ENCODE measurements at places on chromosomes 7 and 10. TPM values are rescaled to one million over a fixed set of nuclear protein-coding genes. Genes with fewer than 3 reads are reported as not detected.

C10orf53 gene
- total RNA-seq: not detected

- no peaks in the 10 kb centered on the region for H3K4me1 ChIP-seq
- no peaks in the 10 kb centered on the region for H3K36me3 ChIP-seq
- no peak overlapping the region for H3K27ac ChIP-seq
- DNase-seq: no peak
These were observed 42.6 kb downstream of the GPR37 start for GRCh38 chr7:124723012-124723411.

- no peaks in the 10 kb centered on the region for H3K27me3 ChIP-seq
- no peaks in the 10 kb centered on the region for H3K4me1 ChIP-seq
- no peak overlapping the region for H3K4me3 ChIP-seq
- H3K36me3 ChIP-seq: no peaks in the 10 kb centered on the region
- DNase-seq: peak; percentile 68
These were observed 11.0 kb downstream of the GHRHR start for GRCh38 chr7:30974605-30975255.

GPR158 gene
- 0.22 TPM for total RNA-seq

DNA sequence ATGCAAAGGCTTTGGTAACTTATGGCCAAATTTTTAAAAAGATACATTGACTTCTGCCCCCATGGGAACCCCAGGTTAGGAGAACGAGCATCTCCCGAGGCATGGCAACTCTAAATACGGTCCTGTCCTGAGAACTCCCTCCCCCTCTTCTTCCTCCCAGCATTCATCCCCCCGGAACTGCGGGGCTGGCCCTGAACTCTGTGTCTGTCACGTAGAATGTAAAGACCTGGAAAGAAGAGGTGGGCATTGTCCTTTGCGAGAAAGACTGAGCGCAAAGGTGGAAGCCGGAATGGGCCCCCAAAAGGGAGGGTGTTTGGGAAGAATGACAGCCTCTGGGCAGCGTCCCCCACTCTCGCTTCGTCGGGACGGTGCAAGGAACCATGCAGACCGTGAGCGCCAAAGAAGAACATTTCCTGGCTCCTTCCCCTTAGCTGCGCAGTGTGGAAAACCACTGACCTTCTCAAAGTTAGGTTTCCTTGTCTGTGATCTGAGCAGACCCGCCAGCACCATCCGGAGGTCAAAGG lies 21.0 kb downstream of the SHH start:
- H3K4me1 ChIP-seq: no peaks in the 10 kb centered on the region
- no peaks in the 10 kb centered on the region for H3K27me3 ChIP-seq
- H3K4me3 ChIP-seq: no peak overlapping the region
- no peak for DNase-seq
- H3K27ac ChIP-seq: no peak overlapping the region

Data from kidney (tissue), 22 donors.